NB4 (cell line): ENCODE measurements at places on chromosomes 1 and 21.

- DNase-seq, result no peak
Observed at GRCh38 chr1:177964336-177964735, 5.5 kb downstream of the SEC16B start.

DNA sequence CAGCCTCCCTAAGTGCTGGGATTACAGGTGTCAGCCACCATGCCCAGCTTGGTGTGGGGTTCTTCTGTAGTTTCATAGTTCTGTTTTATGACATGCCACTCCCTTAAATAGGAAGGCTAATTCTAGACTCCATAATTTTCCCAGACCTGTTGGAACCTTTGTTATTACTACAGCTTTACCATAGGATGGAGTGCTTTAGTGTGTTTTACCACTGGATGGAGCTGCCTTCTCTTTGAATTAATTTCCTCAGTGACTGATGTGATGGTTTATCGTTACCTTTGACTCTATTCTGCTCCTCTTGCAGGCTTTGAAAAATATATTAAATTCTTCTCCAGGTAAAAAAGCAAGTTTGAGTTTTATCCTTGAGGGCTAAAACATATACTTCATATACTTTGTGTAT lies 84.6 kb upstream of the NEK7 start:
- DNase-seq, result no peak

- DNase-seq, result peak; percentile 82
Observed at GRCh38 chr1:207495801-207496792, at the start of gene CR1. Gene CR1, plus strand, starts transcription at chr1:207496157. Its CDS starts 111 bp downstream, at chr1:207496268.

DNA sequence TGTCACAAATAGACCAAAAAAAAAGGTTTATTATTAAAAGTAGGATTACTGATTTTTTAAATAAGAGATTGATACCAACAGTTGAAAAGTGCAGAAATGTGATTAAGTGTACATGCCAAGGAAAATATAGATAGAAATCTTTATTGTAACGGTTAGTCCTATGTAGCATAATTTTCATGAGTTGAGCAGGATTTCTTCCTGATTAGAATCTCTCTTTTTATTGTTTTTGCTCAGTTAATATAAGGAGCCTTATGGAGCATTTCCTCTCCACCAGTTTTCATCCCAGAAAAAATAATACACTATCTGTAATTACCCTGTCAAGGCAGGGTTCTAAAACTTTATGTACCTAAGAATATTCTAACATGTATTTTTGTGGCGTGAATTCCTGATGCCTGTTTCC lies 23.4 kb downstream of the CAPZA1 start:
- no peak for DNase-seq

DNA sequence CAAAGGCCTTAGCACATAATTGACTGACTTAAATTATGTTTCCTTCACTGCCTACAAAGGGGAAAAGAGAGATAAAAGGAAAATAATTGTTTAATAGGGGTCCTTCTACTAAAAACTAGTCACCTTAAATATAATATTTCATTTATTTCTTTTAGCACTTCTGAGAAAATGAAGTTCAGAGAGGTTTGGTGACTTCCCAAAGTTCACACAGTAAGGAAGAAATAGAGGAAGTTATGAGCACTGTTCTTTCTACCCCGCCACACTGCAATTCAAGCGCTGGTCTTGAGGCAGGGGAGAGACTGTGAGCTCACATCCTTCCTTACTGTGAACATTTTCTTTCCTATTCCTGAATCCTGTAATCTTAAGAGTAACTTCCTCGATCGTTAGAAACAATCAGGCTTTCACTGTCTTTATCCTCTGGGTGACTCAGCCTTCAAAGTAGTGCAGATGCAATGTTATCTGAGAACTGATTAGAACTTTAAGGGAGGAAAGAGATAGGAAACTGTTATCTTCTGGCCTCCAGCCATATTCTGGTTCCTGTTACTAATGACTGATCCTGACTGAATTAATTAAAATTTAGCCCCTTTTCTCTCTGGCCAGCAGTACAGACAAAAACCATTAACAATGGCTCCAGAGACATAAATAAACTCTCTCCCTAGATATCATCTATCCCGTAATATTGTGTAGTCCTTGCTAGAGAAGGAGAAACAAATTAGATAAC lies 6.8 kb downstream of the RGS5 start:
- no peak for DNase-seq

GRCh38 chr1:36561361-36561724 lies 78.6 kb upstream of the CSF3R start:
- no peak for DNase-seq

GRCh38 chr21:44547656-44548331 lies 3.5 kb downstream of the KRTAP10-2 start:
- no peak for DNase-seq

GRCh38 chr1:107702946-107703571 lies 261.9 kb downstream of the VAV3 start:
- no peak for DNase-seq

- DNase-seq, result no peak
Observed at GRCh38 chr21:42544544-42544943, 30.9 kb downstream of the SLC37A1 start.

DNA sequence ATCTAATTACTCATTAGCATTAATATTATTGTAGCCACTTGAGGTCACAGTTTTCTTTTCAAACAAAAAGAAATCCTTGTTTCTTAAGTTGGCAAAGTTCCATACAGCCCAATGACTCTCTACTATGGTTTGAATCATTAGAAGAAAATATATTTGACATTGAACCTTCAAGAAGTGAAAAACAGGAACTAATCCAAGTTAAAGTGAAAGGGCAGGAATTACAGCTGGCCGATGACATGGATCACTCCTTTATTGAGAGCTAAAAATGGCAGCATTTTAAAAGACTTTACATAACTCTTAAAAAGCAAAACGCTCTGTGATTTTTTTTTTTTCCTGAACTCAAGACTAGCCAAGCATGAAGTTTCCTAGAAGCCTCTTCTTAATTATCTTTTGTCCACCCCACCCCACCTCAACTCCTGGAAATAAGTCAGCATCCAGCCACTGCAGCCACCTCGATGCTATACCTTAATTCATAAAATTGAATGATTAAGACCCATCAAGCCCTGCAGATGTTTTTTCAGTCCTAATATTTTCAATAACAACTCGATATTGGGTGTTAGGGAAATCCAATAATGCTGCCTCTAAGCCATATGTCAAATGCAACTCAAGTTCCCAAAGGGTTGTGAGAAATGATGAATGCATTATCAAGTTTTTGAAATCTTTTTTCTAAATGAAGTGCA lies 323.1 kb downstream of the HHIPL2 start:
- DNase-seq, result no peak

- DNase-seq, result no peak
Observed at GRCh38 chr21:40158366-40158765, 291.1 kb downstream of the PCP4 start.

GRCh38 chr1:54950006-54950368 lies 30.4 kb upstream of the TMEM61 start:
- DNase-seq, result no peak

DNA sequence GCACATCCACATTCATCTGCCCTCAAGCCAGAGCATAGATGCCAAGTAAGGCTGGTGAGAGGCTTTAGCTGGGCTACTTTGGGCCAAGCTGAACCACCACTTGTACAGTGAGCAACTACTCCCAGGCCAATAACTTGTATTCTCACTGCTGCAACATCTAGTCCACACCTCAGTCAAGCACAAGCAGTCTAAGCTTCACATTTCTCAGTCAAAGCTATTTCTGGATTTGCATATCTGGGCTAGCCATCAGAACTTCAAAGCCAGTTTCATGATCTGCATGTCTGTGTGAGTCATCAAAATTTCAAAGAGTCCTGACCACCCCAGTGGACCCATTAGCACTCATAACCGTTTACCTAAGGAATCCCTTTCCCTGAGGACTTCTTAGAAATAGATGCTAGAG lies 77.7 kb upstream of the DIRAS3 start:
- no peak for DNase-seq

- DNase-seq, result peak; percentile 31
Observed at GRCh38 chr1:28887835-28888682, 26.3 kb upstream of the EPB41 start.

DNA sequence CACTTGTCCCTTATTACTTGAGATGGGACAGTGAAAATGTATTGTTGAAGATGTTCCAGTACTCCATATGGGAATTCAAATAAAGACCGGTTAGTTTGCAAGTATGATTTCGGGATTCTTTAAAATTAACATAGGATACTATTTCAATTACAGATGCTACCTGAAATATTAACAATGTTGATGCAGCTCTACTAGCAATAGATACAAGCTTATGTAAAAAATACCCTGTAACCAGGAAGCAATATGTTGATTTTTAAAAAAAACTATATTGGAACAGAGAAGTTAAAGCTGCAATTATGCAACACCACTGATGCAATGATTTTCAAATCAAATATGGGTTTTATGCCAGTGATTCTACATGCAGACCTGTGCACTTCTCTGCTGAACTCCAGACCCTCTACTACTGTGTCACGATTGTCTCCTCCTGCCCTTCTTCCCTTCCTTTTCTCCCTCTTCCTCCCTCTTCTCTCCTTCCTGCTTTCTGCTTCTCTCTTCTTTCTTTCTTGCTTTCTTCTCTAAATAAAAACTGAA lies 179.2 kb downstream of the ATP6V1G3 start:
- peak; percentile 4 for DNase-seq

DNA sequence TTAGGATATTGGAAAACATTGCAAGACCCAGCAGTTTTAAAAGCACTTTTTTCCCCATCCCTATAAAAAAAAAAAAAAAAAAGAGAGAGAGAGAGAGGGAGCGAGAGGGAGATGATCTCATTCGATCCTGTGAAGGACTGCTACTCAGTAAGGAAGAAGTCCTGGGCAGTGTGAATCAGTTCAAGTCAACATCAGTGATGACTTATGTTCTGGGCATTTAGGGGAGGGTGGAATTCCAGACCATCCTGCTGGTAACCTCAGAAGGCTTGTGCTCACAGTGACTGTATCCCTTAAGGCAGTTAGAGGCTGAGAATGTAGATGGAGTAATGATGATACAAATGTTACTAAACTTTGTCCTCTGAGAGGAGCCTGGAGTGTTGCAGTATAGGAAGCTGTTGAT lies 151.4 kb downstream of the TGFB2 start:
- DNase-seq, result no peak

- no peak for DNase-seq
Observed at GRCh38 chr1:40756523-40756922, 27.1 kb upstream of the KCNQ4 start.

DNA sequence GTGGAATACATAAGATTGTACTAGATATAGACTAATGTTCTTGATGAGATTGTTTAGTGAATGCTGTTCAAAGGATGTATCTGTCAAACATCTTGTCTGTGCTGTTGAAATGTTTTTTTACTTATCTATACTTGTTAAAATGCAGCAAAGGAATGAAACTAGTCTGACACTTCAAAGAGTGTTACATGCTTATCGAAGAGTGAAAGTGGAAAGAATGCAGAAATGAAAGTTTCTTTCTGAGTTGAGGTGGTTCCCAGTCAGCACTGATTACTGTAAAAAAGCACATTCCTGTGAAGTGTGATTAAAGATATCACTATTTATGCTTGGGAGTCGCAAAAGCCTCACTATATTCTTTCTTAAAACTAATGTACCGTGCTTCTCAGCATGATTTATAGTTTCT lies 1225.2 kb downstream of the NCAM2 start:
- DNase-seq, result no peak

GRCh38 chr1:48916130-48917069 lies 139.7 kb upstream of the BEND5 start:
- peak; percentile 32 for DNase-seq

GRCh38 chr1:30693822-30694221 lies 29.6 kb downstream of the MATN1 start:
- no peak for DNase-seq

DNA sequence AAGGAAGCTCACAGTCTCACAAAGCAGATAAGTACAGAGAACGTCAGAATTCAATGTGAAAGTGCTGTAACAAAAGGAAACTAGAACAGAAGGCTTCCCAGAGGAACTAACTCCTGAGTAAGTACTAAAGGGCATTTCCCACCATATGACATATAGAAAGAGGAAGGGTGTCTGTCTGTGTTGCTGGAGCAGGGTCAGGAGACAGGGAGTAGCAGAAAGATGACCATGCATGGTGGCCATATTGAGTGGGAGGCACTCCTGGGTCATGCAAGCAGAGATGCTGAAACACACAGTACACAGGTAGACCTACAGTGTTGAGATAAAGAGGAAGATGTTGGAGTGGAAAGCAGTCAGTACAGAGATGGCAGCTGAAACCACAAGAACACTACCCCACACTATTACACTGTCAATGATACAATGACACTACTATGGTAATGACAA lies 47.3 kb downstream of the SLC25A24 start:
- DNase-seq, result no peak

DNA sequence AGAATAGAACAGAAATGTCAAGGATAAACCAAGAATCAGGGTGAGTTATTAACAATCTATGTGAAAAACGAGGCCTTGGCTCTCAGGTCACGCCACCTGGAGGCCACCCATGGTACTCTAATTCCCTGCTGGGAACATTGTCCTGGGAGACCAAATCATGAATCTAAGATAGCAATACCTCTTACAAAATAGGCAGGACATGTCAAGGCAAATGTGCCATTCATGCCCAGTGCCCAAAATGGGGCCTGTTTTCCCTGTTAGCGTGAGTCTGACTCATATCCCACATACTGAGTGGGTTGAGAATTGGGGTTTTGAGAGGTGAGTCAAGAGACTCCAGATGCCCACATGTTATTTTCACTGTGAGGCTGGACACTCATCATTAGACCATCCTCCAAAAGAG lies 380.8 kb downstream of the HHIPL2 start:
- DNase-seq, result peak; percentile 41

DNA sequence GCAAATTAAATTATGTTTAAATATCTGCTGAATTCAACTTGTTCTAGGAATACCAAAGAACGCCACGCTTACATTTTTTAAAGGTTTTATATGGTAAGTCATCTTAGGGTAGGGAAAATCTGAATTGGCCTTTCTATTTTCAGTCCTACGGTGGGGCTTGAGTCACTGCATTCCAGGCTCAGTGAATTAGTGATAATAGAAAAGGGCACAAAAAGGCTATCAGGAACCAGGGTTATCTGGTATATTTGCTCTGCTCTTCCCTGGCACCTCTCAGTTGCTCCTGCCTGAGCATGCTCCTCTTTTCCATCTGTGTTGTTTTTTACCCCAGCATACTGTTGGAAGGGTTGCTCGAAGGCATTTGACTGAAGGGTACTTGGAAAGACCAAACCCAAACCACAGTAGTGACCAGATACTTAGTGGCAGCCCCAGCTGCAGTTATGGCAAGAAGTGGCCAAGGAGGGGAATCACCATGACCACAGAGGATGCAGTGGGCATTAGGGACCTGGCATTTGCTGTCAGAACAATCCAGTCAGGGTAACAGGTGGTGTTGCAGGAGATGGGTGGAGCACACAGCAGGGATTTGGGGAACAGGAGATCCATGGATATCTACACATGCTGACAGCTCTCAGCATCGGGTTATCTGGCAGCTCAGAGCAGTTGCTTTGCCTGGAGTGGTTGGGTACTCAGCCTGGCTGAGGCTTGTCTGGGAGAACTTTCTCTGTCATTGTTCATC lies 2.3 kb downstream of the OVAAL start:
- no peak for DNase-seq

DNA sequence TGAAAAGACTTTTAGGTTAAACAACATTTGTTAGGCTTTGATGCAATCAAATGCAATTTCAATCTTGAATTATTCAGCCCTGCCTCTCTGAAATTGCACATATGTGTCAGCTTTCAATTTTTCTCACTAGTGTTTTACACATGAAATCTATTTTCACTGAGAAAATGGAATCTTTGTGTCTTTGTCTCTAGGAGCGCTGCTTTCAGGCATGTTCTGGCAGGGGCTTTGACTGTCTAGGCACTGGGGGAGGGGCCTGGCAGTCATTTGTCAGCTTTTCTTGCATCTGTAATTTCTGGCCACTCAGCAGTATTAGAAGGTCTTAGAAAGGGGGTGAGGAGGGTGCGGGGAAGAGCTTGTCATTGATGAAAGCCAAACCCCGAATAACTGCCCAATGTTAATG lies 264.4 kb downstream of the PTPRC start:
- no peak for DNase-seq

- DNase-seq, result no peak
Observed at GRCh38 chr1:199308349-199308846, 669.6 kb downstream of the PTPRC start.
